ENCODE measurements at places on chromosomes 5 and 9.

DNA sequence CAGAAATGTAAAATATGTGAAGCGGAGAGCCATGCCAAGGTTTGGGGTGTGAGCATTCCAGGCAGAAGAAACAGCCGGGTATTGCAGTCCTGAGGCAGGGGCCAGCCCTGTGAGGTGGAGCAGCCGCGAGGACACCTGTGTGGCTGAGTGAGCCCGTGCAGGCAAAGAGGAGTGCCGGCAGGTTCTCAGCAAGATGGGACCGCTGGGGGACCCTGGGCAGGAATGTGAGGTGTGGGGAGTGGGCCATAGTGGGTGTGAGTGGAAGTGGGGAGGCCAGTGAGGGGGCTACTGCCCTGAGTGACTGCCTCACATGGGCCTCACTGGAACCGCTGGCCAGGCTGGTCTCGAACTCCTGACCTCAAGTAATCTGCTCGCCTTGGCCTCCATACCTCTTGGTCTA lies 8.1 kb upstream of the PRR7 start:
- no peak for DNase-seq

DNA sequence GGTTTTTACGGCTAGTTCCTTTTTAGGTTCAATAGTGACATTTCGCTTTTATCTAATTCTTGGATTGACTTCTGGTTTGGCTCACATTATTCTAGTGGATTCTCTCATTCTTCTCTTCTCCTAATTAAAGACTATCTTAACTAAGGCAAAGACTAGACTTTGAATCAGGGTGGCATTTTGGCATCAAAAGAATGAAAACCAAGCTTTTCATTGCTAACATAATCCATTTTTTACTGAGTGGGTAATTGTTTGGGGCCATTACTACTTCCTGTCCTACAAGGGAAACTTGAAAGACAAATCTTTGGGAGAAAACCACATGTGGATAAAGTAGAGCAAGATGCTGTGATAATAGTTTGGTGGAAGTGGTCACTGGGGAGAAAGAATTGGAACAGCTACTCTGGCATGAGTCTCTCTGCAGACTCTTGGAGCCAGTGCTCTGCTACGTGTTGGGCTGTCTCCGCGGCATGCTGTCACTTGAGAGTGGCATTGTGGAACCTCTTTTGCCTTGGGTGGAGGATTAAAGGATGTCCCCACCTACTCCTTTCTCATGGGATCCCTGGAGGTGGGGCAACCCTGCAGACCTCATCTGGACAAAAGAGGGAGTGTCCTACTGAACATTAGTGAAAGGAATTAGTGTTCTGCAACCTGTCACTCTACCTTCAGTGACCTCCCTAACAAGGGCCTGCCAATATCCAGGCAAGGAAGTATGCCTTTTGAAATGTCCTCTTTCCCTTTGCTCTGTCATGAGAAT lies 280.4 kb downstream of the PSAT1 start:
- DNase-seq = no peak

DNA sequence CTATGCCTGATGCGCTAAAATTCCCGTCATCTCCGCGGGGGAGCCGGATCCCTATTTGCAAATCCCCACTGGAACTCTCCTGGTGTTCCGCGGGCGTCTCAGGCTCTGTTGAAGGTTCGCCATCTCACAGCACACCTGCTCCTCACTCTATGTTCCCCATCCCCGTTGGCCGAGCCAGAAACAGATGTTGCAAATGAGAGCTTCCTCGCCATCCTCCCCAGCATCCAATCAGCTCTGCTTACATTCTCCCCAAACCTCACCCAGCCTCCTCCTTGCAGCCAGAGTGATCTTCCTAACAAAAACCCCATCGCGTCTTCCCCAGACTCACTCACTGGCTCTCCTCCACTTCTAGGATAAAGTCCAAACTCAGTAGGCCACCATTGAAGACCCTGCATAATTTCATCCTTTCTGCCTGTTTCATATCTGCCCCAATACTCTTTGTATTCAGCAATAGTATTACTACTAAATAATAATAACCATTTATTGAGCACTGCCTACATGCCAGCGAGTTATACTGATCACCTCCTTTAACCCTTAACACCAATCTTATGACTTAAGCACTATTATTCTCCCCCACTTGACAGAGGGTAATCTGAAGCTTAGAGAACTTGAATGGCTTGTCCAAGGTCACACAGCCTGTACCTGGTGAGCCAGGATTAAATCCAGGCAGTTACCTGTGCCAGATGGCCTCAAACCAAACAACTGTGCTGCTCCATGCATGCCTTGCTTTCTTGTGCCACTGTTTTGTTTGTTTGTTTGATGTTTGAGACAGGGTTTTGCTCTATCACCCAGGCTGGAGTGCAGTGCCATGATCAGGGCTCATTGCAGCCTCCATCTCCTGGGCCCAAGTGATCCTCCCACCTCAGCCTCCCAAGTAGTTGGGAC lies 14.0 kb downstream of the AQP7 start:
- no peak for DNase-seq

- DNase-seq = no peak
These were observed 357.8 kb upstream of the CCNG1 start for GRCh38 chr5:163079618-163080017.

DNA sequence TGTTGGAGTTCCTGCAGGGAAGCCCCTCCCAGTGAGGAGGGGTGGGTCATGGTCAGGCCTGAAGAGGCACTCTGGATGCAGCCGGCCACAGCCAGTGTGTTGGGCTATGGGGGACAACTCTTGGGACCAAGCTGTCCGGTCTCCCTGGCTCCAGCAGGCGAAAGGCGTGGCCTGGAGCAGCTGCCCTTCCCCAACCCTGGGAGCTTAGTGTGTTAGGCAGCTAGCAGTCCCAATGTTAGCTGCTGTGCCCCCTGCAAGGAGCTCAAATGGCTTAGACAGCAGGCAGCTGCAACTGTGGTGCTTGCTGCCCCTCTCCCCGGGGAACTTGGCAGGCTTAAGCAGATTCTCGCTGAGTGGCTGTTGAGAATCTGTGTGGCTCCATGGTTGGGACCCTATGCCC lies 67.5 kb upstream of the ACTBL2 start:
- no peak for DNase-seq

DNA sequence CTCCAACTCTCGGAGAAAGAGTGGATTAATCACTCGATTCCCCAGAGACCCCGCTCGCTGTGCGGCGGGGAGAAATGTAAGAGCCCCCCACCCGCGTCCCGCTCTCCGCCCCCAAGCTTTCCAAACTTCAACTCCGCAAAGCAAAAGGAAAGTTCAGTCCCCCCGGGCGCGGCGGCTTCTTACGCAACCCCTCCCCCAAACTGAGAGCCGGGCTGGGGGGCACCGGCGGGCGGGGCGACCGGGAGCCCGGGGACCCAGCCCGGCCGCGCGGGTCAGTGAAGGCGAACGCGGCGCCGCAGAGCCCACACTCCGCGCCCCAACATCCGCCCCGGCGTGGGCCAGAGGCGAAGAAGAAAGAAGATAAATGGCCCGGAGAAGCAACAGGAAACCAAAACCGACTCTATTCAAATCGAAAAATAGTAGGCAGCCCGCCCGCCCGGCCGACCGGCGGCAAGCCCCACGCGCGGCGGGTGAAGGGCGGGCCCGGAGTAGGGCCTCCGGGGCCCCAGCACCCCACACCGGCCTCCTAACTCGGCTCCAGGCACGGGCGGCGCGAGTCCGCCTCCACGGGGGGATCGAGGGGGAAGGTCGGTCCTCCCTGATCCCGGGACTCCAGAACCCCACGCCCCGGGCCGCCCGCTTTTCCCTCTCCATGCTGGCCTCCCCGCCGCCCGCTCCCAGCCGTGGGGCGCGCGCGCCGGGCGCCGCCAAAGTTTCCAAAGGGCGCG lies 720 bp downstream of the NOTCH1 start:
- peak; percentile 53 for DNase-seq

Data from CD4-positive, alpha-beta T cell treated with Interleukin-2 at 100 ng/mL for 4 hours (primary cell).